Right renal pelvis (tissue), 4 donors: ENCODE measurements at places on chromosomes 5 and 9.

DNA sequence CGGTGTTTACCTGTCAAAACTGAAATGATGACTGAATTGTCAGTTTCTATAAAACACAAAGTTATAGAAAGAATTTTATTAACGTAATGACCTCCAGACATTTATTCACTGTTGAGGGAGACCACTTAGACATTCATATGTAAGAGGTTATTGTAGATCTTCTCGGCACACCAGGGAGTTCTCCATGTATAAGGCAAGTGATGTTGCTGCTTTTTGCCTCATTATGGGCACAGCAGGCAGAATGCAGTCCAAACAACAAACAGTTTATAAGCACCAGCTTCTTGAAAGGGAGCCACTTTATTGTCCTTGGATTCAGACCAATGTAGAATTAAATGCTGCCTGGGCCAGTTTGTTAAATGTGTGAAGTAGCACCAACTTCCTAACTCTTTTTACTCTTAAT, 66.7 kb downstream of the C7 start:
- DNase-seq, result no peak

- DNase-seq, result no peak
Observed at GRCh38 chr5:75091597-75091996, 39.2 kb upstream of the GCNT4 start.

- DNase-seq, result no peak
Observed at GRCh38 chr5:67886761-67887160, 328.8 kb upstream of the PIK3R1 start.

- no peak for DNase-seq
Observed at GRCh38 chr5:175406300-175406699, 37.7 kb downstream of the DRD1 start.

GRCh38 chr9:85516455-85516854, 225.3 kb downstream of the AGTPBP1 start:
- DNase-seq, result no peak

DNA sequence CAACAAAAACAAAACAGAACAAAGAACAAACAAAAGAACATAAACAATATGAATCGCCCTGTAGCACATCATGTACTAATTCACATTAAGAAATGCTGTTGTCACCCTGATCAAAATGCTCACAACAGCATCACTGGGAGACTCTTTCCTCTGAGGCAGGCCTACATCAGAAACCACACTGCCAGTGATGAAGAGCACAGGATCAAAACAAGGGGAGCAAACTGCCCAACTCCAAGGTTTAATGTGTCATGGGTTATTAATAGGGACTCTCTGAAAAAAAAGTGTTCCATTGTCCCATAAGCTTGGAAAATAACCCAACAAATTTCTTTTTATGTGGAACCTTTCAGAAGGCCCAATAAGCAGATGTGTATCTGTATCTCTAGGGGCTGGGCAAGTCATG, 74.2 kb downstream of the PTPN3 start:
- no peak for DNase-seq

DNA sequence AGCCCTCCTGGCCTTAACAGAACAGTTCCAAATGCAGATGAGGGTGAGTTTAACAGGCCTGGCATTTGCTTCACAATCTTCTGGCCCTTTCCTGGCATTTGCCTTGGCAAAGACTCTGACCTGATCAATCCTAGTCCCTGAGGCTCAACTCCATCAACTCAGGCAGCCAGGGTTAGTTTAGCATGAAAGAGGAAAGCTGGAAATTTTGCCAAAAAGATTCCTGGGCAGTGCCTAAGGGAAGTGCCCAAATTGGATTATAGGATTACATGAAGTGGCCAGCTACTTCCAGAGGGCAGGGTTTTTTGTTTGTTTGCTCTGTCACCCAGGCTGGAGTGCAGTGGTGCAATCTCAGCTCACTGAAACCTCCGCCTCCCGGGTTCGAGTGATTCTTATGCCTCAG, 36.8 kb downstream of the PCDHAC2 start:
- DNase-seq, result no peak

- DNase-seq, result no peak
Observed at GRCh38 chr9:120904978-120905301, 21.7 kb downstream of the TRAF1 start.

DNA sequence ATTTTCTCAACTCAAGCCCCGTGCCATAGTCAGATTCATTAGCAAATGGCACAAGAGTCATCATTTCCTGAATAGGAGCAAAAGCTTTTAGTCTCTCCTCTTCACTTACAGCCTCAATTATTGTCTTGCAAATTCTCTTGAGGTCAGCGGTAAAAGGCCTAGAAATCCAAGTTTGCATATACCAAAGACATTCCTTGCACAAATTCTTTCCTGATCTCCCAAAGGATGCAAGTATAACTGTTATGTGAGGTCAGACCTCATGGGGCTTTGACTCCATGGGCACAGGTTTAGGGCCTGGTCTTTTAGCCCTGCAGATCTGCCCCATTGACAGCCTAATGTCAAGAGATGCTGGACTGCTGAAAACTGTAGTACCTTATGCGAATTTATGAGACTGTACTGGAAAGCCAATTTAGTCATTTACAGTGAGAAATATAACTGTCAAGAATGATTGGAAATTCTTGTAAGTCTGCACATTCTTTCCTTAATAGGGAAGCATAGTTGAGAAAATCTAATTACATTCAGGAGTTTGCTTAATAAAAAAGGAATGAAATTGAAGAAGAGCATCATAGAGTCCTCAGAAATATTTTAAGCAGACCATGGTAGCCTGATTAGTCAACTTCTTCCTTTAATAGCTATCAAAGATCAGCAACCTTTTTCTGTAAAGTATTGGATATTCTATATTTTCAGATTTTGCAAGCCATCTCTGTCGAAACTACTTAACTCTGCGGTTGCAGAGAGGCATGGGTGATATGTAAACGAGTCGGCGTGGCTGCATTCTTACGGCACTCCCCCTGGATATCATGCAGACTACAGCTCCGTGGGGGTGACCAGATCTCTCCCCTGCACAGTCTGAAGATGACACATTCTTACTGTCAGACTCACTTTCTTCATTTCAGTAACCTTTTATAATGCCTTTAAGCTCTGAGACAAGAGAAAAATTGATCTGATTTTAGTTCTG, 45.2 kb downstream of the GCNT4 start:
- DNase-seq, result no peak

DNA sequence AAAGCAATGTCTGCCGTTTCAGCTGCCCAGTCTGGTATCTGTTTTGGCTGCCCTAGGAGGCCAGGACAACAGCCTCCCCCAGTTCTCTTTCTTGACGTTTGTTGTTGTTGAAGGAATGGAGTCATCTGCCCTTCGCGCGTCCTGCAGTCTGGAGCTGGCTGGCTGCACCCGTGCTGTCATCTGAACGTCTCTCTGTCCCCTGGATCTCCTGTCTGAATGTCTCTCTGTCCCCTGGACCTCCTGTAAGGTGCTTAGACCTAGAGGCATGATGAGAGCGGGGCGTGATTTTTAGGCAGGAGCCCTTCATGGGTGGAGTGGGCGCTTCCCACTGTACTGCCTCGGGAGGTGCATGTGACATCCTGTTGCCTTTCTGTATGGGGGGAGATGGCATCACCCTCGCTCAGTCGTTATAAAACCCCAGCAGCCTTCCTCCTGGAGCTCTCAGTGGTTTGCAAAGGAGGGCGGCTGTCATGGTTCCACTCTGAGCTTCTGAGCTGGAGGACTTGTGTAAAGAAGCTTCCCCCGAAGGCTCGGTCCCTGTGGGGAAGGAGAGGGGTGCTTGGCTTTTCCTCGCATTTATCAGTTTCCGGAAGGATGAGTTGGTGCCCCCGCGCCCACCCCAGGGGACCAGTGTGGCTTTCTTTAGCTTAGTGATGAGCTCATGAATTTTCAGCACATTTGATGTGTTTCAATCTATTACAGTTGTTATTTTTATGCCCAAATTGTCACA, 49.8 kb upstream of the OLFM1 start:
- DNase-seq, result no peak

- DNase-seq, result no peak
Observed at GRCh38 chr9:98765256-98765655, 31.1 kb downstream of the ANKS6 start.

- no peak for DNase-seq
Observed at GRCh38 chr5:100519075-100519474, 16.1 kb upstream of the FAM174A start.

DNA sequence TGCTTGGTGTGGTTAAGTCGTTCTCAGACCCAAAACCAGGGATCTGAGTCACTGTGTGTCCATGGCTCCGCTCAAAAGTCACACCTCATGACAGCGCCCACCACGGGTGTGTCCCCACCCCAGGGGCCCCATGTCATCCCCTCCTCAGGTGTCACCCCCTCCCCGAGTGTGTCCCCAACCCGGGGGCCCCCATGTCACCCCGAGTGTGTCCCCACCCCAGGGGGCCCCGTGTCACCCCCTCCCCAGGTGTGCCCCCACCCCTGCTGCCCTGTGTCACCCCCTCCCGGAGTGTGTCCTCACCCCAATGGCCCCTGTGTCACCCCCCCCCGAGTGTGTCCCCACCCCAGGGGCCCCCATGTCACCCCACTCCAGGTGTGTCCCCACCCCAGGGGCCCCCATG, 5.1 kb downstream of the LRRC14B start:
- no peak for DNase-seq

GRCh38 chr5:52989025-52989780, at the start of gene ITGA2:
ITGA2 (plus strand) TSS chr5:52989352; CDS start chr5:52989469, 117 bp downstream.
- DNase-seq, result no peak

- no peak for DNase-seq
Observed at GRCh38 chr9:110148384-110148783, 59.6 kb downstream of the C9orf152 start.

DNA sequence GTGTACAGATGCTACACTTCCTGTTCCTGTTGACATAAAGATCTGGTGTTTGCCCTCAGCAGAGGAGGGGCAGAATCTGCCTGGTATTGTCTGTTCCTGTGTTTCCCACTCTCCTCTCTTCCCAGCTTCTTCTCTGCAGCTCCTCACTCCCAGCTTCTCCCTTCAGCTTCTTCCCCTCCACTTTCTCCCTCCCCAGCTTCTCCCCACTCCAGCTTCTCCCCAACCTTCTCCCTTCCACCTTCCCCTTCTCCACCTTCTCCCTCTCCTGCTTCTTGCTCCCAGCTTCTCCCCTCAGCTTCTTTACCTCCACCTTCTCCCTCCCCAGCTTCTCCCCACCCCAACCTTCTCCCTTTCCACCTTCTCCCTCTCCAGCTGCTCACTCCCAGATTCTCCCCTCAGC, 148.9 kb upstream of the IRX2 start:
- no peak for DNase-seq

- no peak for DNase-seq
Observed at GRCh38 chr9:134327671-134328231, 1.5 kb downstream of the RXRA start.

DNA sequence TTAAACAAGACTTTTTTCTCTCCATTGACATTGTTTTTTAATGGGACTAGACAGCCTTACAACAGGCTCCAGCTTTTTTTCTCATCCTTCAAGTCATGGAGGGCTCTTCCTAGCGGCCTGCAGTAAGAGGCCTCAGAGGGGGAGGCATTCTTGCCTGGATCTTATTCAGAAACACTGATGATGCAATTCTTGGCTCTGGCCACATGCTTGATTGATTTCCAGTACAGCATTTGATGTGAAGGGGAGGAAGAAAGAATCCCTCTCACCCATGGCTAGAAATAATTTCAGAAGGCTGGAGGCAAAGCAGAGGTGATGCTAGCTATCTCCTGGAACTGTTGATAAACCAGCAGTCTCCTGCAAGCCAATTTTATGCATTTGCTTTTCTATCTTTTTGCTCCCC, 324.8 kb downstream of the PRELID2 start:
- no peak for DNase-seq

DNA sequence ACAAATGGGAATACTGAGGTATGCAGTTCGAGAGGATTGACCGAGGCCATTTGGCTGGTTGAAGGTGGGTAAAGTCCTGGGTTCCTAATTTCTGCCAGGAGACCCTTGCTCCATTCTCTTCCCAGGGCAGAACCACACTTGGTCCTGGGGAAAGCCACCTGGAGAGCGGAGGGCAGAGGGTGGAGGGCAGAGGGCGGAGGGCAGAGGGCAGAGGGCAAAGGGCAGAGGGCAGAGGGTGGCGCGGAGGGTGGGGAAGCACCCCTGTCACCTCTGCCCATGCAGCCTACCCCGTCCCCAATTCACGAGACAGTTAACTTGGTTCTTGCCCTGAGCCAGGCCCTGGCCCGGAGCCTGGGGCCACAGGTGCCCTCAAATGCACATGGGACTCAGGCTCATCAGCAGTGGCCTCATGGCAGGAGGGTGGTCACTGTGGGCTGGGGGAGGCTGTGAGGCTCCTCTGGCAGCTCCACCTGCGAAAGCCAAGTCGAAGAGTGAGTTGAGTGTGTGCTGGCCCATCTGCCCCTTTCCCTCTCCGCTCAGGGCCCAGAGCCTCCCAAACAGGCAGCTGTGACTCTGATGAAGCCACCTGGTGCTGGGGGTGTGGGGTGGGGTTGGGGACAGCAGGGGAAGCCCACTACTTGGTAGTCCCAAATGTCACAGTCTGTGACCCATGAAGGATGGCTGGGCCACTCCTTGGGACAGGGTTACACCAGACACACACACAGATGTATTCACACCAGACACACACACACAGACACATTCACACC, 28.0 kb upstream of the FCN1 start:
- no peak for DNase-seq

GRCh38 chr9:121369595-121370265, at the start of gene STOM:
STOM (minus strand) TSS chr9:121370250; CDS start chr9:121370187, 63 bp downstream.
- no peak for DNase-seq

DNA sequence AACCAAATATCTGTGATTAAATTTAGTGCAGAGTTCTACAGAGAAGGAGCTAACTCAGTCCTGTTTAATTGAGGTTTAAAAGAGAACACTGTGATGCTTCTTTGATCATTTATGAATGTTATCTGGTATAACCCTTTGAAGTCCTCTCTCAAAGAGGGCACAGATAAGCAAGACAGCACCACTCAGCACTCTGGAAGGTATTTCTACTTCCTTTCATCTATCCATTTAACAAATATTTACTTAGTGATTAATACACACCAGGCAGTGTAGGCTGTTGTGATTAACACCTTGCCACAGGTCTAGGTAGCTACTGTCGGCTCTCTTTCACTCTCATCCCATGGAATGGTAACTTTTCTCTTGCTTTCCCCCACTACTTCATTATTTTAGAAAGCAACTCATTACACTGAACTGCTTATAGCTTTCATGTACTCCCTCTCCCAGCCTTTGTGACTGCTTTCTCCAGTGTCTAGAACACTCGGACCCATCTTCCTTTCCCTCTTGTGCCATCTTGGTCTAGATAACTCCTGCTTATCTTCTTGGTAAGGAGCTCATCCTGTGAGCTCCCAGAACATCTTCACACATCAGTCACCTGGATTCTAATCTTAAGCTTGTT, 54.7 kb downstream of the GLDC start:
- DNase-seq, result no peak

DNA sequence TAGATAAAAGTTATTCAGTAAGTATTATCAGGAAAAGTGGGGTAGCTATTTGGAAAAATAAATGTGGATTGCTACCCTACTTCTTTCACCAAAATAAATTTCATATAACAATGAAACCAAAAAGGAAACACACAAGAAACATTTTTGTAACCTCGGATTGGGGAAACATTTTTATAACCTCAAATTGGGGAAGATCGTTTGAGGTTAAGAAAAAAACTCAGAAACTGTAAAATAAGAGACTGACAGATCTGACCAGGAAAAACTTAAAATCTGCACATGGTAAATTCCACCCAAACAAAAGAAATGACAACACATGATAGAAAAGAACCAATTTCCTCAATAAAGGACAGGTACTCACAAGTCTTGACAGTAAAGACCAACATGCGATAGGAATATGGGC, 13.5 kb downstream of the EFCAB9 start:
- DNase-seq, result no peak

GRCh38 chr5:179051784-179052183, 8.4 kb upstream of the ZNF354C start:
- DNase-seq, result no peak
